ENCODE measurements at places on chromosomes 4 and X. TPM values are rescaled to one million over a fixed set of nuclear protein-coding genes. Genes with fewer than 3 reads are reported as not detected.

The MEPE gene
- not detected for total RNA-seq

The FAM9B gene
- not detected for total RNA-seq

The P2RY4 gene
- not detected for total RNA-seq

The TMSB15B gene
- 4.9 TPM for total RNA-seq

The CTSO gene
- 20.3 TPM for total RNA-seq

The RIPPLY1 gene
- not detected for total RNA-seq

The UGT2B15 gene
- not detected for total RNA-seq

The HHIP gene
- total RNA-seq, result 0.16 TPM

The MND1 gene
- 4.7 TPM for total RNA-seq

The SLC25A43 gene
- 11.3 TPM for total RNA-seq

The ATP6AP2 gene
- 142 TPM for total RNA-seq

The HELT gene
- not detected for total RNA-seq

The GRIA2 gene
- total RNA-seq, result not detected

The NSUN7 gene
- total RNA-seq, result not detected

The USP17L10 gene
- not detected for total RNA-seq

The FRMD7 gene
- total RNA-seq, result under 0.01 TPM

The F8A2 gene
- not detected for total RNA-seq

All from bronchial smooth muscle cell (primary cell).